ENCODE measurements at places on chromosomes 2 and 18. TPM values are rescaled to one million over a fixed set of nuclear protein-coding genes. Genes with fewer than 3 reads are reported as not detected.

The RAB6D gene
- not detected for total RNA-seq

The ICOS gene
- total RNA-seq: 40.9 TPM

The MMADHC gene
- total RNA-seq: 108 TPM

The SLC5A7 gene
- not detected for total RNA-seq

The NETO1 gene
- not detected for total RNA-seq

The RRM2 gene
- 493 TPM for total RNA-seq

The TBR1 gene
- 0.05 TPM for total RNA-seq

The HOXD12 gene
- not detected for total RNA-seq

The MALL gene
- not detected for total RNA-seq

The ARL4C gene
- 264 TPM for total RNA-seq

The HS6ST1 gene
- total RNA-seq: 15.4 TPM

The STRADB gene
- 14.4 TPM for total RNA-seq

The OXER1 gene
- total RNA-seq: 0.68 TPM

The CRACDL gene
- total RNA-seq: 0.41 TPM

The BMP10 gene
- total RNA-seq: 0.09 TPM

The SAG gene
- 0.34 TPM for total RNA-seq

The KANSL1L gene
- total RNA-seq: 4.8 TPM

The LOXHD1 gene
- total RNA-seq: not detected

The DSG4 gene
- total RNA-seq: not detected

The CHST9 gene
- not detected for total RNA-seq

The HOXD3 gene
- total RNA-seq: not detected

The SP140 gene
- total RNA-seq: 117 TPM

The TMEM163 gene
- 0.30 TPM for total RNA-seq

The VIT gene
- total RNA-seq: not detected

The ANKRD53 gene
- not detected for total RNA-seq

The RGPD4 gene
- total RNA-seq: not detected

The NMUR1 gene
- 8.1 TPM for total RNA-seq

The CIB4 gene
- total RNA-seq: not detected

The SCN7A gene
- not detected for total RNA-seq

The PSD4 gene
- 302 TPM for total RNA-seq
